ENCODE measurements at places on chromosomes 3 and 15.
A peak's percentile ranks its signal among the peaks of the same experiment; 100 is the strongest.

GRCh38 chr15:84649706-84650105 lies 4.4 kb downstream of the WDR73 start:
- no peak for DNase-seq

DNA sequence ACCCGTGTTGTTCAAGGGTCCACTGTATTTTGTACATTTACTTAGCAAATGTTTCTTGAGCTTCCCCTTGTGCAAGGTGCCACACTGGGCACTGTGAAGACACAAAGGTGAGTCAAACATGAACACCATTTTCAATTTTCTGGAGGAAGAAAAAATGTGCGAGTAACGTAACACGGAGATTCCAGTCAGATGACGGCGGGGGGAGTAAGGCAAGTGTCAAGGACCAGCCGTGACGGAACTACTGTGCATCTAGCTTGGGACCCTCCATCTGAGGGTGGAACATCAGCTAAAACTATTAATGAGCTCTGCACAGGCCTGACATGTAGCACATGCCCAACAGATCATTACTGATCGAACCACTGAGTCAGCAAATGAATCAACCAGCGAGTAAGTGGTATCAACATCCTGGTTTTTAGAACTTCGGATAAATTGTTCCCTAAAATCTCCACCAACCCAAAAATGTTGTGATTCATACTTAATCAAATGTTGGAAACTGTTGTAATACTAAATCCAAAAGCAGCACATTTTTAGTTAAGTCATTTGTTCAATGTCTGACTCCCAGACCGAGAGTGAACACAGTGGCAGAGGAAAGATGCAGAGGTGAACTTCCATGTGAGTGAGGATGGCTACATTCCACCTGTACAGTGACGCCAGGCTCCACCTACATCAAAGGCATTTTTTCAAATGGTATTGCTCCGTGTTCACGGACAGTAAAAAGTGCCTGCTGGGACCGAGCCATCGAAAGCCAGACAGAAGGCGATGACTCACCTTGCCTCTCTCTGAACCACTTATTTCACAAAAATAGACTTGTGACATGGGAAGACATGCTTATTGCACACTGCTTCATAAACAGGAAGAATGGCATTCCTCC lies 172.2 kb downstream of the ATP10A start:
- peak; percentile 62 for DNase-seq

GRCh38 chr3:34837848-34838741 lies 801.2 kb upstream of the ARPP21 start:
- DNase-seq: no peak

DNA sequence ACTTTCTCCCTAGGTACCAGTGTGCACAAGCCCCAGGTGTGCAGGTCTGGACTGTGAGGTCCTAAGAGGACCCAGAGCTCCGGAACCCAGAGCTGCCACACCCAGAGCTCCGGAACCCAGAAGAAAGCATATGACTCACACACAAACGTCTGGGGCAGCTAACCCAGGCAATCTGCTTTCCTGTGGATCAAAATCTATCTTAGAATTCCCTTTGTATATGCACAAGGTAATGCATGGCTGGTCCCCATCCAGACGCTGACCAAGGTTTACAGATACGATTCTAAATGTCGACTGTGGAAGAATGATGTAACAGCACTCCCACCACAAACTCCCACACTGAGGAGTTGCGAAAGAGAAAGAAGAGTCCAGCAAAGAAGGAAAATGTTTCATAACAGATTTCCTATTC lies 15.7 kb downstream of the KCNMB2 start:
- peak; percentile 38 for DNase-seq

DNA sequence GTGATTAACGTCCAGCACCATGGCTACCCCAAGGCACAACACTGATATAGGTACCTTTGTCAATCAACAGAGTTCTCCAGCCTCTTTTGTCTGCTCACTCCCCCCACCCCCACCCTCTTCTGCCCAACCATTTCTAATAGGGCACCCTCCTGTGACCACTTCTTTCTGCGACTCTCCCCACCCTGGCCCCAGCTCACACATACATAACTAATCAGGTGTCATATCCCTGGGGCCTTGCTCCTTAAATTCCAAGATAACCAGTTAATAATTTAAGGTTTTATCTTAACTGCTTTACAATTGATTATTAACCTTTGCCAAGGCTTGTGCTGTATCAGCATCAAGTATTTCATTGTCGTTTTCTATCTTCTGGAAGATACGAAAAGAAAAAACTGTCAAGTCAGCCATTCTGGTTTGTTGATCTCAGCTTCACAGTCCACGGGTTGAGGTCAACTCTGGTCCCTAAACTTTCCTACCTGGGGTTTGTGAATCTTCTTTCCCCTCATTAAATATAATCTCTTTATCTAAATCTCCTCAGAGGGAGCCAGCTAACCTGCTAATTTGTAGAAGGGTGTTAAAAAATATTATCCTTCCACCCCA lies 27.3 kb upstream of the SLC28A2 start:
- no peak for DNase-seq

- no peak for DNase-seq
These were observed 139.6 kb downstream of the TMCO5A start for GRCh38 chr15:38074029-38074428.

- no peak for DNase-seq
These were observed 22.6 kb downstream of the RASGRF1 start for GRCh38 chr15:79067969-79068368.

DNA sequence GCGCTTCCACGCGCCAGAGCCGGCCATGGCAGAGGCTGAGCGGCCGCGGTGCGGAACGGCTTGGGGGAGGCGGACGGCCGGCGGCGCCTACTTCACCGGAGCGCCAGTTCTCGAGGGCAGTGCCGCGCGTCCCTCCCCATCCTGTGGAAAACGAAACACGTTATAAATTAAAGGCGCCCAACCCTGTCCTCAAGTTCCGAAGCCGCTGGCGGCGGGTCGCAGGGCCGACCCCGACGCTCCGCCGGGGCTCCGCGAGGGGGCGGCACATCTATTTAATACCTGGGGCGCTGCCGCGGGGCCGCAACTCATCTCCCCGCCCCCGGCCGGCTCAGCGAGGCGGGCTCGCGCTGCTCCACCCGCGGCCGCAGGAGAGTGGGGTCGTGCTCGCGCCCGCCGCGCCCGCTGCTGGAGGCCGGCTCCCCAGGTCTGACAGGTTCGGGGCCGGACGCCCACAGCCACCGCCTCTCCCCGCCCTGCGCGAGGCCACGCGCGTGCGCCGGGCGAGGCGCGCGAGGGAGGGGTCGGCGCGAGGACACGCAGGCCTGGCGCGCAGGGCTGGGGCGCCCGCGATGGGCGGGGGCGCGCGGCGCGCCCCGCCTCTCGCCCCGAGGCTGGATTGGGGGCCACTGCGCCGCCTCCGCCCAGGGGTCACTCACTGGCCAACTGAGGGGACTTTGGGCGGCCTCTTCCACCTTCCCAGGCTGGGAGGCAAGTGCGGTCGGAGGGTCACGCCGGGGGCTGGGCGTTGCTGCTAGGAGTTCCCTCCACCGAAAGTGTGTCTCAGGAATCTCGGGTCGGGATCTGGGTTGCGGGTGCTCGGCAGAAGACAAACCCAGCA lies at the start of gene SLC30A4:
SLC30A4 (minus strand) TSS at position 428 of the 838 bp plus-strand sequence; CDS start at position 27, 401 bp downstream.
- DNase-seq: peak; percentile 33

DNA sequence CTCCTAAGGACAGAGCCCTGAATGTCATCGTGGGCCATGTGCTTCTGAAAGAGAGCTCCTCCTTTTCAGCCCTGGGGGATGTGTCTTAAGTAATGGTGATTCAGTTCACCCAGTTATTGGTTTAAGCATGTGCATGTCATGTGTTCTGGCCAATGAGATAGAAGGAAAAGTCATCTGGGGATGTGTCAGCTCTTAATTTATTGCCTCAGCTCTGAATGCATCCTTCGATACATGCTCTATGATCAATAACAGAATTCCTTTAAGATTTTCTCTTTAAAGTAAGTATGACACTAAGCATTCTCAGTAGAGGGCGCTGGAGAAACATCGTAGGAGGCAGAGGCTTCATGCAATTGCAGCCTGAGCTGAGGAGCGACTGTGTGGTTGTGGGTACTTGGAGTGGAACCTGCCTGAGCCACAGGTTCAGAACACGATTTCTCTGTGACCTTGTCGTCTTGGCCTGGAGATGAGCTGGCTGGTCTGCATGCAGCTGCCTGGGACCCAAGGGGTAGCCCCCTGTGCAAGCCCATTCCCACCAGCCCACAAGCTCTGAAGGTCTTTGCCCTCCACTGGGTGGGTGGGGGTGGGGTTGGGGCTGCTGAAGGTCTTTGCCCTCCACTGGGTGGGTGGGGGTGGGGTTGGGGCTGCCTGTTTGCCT lies 69.5 kb downstream of the C3orf38 start:
- peak; percentile 52 for DNase-seq

Measured in stromal cell of bone marrow (primary cell).